HEK293T (cell line): ENCODE measurements at places on chromosomes 2 and 18.

DNA sequence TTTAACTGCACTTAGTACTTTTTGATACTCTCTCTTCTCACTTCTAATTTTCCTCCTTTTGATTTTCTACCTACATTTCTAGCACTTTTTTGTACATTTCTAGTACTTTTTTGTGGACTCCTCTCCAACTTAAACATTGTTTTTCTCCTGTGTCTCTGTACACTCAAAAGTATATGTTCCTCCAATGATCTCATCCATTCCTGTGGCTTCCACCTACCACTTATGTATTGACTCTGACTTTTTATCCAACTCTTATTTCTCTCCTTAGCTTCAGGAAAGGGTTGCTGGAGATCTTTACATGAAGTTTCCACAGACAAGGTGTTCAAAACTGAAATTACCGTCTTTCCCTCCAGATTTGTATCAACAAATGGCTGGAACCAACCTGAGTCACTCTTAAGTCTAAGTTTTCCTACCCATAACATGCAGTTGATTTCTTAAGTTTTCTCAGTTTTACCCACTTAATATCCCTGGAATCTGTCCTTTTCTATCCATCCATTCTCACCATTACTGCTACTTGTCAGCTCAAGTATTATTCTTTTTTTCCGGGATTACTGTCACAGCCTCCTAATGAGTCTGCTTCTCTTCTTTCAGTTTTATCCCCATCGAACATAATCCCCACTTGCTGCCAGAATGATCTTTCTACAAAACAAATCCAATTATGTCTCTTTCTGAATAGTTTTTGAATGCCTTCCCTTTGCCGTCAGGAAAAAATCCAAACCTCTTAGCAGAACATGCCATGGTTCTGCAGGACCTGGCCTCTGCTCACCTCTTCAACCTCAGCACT lies 22.6 kb upstream of the PELI1 start:
- no peak for DNase-seq

- DNase-seq, result no peak
Observed at GRCh38 chr2:21910832-21911507, 787.2 kb downstream of the TDRD15 start.

- DNase-seq, result no peak
Observed at GRCh38 chr18:10775026-10775425, 249.2 kb downstream of the NAPG start.

DNA sequence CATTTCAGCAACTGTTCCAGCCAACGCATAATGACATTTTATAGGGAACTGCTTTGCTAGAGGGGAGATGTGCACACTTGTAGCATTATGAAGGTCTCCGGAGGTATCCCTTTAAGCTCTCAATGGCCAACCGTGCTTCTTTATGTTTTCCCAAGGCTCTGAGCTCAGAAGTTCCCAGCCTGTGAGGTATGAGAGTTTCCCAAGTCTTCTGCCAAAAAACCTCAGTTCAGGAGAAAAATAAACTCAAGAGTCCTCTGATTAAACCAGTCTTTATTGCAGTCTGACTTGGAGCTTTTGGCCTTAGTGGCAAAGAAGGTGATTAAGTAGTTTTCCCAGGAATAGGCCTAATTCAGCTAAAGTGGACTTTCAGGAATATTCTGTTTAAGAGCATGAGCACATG lies 35.4 kb upstream of the ZNF532 start:
- no peak for DNase-seq

DNA sequence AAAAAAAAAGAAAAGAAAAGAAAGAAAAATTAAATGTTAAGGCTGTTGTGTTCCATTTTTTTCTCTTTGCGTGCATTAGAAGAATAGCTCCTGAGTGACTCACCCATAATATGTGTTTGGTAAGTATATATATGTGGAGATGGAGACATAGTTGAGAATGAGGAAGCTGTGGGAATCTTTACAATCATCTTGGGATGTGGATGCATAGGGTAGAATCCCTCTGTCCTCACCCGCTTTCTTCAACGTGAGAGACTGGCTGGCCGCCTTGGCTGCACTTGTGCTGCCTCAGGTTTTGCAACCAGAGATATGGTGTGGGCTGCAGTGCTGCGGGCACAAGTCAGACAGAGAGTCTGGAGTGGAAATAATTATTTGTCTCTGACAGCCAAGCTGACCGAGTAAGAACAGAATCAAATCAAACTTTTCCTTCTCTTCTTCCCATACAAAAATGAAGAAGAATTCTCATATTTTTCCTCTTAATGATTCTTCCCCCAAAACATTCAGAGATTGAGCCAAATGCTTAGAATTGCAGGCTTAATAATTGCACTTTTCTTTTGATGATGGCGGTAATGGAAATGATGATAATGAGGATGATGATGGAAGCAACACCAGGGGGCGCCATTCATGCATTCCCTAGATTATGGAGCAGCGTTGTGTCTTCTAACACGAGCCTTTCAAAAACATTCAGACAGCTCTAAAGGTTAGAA lies 48.5 kb downstream of the SERPINB7 start:
- peak; percentile 4 for DNase-seq

DNA sequence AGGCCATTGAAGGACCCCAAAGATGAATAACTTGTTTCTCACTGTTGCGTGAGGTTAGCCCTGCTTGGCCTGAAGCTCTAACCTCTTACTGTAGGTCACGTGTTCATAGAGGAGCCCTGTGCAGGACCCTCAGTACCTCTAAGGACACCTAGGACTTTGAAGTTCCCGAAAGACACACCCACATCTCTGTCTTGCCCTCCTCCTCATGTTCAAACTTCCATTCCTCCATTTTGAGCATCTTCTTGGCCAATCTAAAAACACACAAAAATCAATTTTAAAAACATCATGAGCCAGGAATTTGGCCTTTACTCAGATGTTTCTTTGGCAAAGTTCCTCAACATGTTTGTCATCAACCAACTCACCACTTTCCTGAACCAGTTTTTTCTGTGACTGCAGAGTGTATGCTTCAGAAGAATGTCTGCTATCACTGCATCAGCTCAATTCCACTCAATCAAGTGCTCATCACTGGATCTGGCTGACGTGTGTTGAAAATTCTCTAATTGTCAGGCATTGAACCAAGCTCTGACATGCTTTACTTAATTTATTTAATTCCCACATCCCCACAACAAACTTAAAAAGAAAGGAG lies 101.6 kb downstream of the AP1S3 start:
- no peak for DNase-seq

DNA sequence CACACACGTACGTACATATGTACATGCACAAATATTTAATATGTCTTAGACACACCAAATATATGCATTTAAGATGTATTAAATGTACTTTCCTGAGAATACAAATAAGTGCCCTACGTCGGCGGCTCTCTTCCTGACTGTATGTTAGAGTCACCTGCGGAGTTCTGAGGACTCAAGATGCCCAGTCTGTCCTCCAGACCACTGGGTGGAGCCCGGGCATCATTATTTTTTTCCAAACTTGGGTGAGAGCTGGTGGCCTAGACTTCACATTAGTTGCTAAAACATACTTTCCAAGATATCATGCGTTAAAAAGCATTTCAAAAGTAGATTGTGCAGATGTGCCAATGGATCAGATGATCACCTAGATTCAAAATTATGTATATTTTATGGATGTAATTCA lies 2.9 kb downstream of the IL18R1 start:
- DNase-seq, result no peak

DNA sequence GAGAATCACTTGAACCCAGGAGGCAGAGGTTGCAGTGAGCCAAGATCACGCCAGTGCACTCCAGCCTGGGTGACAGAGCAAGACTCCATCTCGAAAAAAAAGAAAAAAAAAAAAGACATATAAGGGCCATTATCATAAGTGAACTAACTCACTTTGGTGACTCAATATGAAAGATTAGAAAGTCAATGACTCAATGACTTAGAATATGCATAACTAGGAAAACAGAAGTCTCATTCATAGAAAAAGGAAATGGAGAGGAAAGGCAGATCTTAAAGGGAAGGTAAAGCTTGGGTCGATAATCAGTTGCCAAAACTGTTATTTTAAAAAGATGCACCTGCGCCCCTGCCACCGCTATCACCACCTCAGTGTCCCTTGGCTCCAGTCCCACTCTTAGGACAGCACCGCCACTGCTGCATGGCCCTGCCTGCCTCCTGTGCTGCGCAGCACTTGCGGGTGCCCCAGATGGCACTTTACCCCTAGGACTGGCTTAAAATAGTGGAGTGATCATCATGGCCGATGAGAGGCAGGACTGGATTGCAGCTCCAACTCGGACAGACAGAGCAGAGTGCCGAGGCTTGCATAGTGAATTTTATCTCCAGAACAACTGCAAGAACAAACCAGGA lies 54.7 kb downstream of the INO80D start:
- DNase-seq, result no peak

DNA sequence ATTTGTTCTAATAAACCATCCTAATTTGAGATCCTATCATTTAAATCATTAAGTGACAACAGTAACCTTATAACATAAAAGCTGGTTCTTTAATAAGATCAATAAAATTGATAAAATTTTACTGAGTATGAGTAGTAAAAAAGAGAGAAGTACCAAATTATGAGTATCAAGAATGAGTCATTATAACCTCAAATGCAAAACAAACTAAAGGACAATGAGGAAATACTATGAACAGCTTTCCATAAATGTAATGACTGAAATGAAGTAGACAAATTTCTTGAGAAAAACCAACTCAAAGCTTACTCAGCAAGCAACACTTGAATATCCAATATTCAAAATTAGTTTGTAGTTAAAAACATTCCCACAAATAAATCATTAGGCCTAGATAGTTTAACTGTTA lies 433.0 kb downstream of the ZEB2 start:
- no peak for DNase-seq
